Urinary bladder (tissue), 4 donors: ENCODE measurements at places on chromosomes 2 and 18. TPM values are rescaled to one million over a fixed set of nuclear protein-coding genes. Genes with fewer than 3 reads are reported as not detected.

DNA sequence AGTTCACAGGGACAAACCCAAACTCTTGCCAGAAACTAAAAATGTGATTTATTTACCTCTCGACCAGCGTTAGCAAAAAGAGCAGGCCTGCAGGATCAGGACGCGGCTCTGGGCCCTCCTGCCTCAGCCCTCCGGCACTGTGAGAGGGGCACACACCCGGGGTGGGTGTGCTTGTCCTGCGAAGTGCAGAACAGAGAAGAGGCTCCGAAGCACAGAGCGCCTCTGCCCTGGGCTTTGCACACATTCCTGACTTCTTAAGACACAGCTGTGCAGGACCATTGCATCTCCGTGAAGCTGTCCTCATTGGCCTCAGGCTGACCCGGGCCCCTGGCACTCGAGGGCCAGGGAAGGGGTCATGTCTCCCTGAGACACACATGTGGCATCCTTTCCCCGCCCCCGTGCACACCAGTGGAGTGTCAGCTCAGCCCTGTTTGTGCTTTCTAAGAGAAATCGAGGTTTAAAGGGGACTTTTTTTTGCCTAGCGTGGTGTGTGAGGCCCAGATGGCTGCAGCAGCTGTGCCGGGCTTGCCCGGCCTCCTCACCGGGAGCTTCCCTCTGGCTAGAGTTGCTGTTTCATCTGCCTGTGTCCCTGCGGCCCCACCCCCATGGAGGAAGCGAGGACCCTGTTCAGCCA, 9.9 kb upstream of the NFATC1 start:
- DNase-seq, result no peak

DNA sequence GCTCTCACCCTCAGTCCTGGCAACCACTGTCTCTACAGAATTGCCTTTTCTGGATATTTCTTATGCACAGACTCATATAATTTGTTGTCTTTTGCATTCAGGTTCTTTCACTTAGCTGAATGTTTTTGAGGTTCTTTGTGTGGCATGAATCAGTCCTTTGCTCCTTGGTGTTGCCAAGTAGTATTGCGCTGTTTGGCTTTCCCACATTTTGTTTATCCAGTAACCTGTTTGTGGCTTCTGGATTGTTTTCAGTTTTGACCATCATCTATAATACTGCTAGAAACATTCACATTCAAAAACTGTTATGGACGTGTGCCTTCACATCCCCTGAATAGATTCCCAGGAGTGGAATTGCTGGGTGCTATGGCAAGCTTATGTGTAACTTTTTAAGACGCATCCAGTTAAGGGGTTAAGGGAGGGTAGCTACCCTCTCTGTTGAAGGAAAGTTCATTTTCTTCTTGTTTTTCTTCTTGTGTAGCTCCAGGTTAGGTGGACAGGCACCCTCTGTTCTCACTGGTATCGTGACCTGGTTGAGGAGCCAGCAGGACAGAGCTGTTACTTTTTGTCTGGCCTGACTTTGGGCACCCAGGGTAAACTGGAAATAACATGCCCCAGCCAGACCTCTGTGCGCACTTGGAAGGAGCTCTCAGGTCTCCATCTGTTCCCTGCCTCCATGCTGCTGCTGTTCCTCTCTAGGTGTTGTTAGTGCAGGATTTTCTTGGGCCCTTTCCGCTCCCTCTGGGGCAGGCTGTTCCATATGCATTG, 29.6 kb downstream of the ARHGAP25 start:
- DNase-seq, result no peak

DNA sequence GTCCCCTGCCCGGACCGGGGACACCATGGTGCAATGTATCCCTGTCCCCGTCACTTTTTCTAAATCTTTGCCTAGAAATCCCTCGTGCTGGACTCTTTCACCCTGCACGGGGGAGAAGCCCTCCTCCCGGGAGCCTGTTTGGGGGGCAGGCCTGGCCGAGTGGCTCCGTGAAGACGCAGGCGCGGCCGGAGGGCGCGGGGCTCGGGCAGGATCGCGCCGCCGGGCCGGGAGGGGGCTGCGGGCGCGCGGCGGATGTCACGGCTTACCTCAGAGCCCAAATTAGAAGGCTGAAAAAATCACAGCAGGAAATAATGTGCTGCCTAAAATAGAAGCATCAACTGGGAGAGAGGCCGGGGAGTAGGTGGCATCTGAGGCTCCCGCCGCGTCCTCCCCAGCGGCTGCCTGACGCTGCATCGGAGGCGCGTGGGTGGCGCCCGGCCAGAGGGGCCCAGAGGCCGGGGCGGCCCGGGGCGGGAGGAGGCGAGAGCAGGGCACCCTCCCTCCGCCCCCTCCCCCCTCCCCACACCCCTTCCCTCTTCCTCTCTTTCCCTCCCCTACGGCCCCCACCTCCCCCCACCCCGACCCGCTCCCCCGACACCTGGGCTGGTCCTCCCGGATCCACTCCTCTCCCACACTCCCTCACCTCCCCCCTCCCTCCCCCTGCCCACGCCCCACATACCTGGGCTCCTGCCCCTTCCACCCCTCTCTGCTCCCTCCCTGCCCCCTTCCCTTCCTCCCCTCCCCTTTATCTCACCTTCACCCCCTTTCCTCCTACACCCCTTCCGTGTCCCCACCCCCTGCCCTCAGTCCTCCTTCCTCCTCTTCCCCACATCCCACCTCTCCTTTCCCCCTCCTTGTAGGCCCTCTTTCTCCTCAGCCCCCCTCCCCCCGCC, 51.9 kb downstream of the SLC4A1AP start:
- no peak for DNase-seq

DNA sequence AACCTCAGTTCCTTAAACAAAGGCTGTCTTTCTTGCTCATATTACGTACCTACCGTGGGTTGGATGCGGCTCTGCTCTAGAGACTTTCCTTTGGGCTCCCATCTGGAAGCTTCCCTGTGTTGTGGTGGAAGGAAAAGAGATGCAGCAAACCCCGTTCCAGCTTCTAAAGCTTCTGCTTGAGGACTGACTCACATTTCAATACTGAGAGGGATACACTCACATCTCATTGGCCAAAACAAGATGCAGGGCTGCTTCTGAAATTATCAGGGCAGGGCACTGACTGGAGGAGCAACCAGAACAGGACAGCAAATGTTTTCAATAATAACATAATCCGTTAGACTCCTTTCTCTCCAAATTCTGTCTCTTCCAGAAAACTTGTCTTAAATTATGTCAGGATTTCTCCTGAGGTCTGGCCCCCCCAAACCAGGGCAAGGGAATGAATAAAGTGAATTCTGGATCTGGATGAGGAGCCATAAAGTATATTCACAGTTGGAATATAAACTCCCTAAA, 4.5 kb upstream of the MYO5B start:
- DNase-seq, result no peak

GRCh38 chr2:1806254-1806653, 61.9 kb upstream of the PXDN start:
- no peak for DNase-seq

DNA sequence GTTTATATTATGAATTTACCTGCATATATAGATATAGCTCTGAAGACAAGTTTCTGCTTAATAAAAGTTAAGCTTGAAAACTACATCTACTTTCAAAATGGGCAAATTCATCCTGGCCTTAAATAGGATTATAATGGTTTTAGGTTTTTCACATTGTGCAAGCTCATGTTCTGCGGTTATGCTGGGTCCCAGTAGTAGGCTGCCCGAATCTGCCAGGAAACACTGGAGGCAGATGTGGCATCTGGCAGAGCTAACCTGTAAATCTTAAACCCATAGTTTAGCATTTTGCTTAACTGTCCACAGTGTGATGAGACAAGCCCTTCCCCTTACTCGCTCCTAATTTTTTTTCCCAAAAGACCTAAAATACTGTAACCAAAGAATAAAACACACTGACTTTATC, 234.2 kb downstream of the TCF4 start:
- DNase-seq, result no peak

DNA sequence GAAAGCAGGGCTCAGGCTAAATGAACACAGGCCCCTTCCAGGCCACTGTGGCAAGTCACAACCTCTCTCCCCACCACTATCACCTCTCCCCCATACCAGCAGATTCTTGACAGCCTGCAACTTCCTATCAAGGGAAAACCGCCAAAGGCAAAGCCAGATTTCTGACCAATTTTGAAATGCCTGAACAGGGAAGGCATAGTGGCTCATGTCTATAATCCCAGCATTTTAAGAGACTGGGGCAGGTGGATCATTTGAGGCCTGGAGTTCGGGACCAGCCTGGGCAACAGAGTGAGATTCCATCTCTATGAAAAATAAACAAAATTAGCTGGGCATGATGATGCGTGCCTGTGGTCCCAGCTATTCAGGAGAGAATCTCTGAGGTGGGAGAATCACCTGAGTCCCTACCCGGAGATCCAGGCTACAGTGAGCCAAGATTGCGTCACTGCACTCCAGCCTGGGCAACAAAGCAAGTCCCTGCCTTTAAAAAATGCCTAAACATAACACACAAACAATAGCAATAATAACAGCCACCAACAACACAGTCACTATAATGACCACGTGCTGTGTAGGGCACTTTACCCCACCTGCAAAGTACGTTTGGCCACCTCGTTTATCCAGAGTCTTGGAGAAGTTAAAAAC, 75.5 kb upstream of the GLI2 start:
- DNase-seq, result no peak

- no peak for DNase-seq
Measured at GRCh38 chr2:3209258-3209657, 168.4 kb downstream of the EIPR1 start.

DNA sequence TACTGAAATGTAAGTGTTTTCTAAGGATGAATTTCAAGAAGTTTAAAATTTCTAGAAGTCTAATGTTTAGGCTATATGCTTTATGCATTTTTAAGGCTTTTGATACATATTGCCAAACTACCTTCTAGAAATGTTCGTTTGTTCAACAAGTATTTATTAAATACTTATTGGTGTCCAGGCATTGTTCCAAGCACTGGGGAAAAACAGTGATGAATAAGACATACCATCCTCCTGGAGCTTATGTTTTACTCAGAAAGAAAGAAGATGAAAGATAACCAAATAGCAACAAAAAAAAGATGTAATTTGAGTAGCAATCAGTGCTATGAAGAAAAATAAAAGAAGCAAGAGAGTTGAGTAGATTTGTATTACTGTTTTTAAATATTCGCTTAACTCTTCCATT, 692.9 kb downstream of the SLC4A3 start:
- no peak for DNase-seq

DNA sequence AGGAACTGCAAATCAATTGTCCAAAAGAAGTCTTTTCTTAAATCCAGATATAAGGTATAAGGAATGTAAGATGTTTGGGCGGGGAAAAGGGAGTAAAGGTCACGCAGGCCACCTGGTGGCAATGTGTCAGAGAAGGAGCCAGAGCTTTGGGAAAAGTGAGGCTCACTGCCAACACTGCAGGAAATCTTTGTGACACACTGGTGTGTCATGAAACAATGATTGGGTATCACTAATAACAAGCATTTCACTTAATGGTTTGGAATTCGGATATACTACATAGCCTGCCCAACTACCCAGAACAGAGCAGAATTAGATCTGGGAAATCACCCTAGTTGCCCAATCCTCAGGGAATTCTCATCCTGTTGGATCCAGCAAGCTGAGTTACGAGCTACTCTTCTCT, 61.0 kb downstream of the RBMS1 start:
- DNase-seq, result no peak

DNA sequence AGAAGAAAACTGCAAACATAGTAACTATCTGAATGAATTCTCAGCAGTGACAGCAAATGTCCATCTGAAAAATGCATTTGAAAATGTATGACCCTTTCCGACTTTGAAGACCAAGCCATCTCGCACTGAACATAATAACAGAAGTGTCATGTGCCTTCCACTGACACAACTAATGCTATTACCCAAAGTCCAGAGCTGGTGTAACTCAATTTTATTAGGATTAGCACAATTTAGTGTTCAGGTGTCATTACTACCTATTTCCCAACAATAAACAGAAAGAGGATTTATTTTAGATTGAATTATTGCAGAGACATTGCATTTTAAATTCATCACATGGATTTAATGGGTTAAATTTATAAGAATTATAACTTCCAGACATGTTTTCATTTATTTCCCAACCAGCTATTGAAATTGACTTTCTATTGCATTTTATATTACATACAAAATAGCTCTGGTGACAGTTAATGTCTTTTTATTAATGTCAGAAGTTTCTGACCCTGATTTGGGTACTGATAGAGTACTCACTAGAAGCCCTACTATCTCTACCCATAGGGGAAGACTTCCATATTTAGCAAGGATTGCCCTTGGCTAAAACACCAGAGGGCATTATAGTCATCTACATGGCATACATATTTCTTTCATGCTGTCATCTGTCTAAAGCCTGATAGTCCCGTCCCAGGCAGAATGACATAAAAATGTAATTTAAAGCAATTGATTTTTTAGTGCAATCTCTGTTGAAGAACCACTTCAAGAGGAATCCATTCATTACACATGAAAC, 7.0 kb upstream of the STK39 start:
- DNase-seq, result no peak

- DNase-seq, result no peak
Measured at GRCh38 chr18:74068296-74068695, 79.3 kb downstream of the FBXO15 start.

DTYMK gene
- total RNA-seq, result 12.7 TPM

DSC3 gene
- 9.4 TPM for total RNA-seq

CDH7 gene
- total RNA-seq, result 5.6 TPM

SLC5A7 gene
- 6.3 TPM for total RNA-seq

ACADL gene
- 4.9 TPM for total RNA-seq
